H1 (cell line): ENCODE measurements at places on chromosomes 2 and 18.

DNA sequence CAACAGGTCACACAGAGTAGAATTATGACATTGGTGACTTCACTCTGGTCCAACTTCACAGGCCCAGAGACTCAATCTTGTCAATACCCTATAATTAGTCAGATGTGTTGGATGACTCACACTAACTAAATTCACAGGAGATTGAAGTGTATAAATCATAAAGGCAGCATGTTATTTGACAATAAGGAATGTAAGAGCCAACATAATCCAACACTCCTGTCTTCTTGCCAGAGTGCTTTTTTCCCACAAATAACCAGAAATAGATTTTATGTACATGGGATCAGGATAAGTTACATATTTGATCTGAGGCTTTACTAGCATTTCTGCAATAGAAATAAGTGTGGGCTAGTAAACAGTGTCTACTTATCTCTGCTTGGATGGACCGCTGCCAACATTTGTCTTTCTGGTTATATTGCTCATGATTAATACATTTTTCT, 42.2 kb upstream of the ZSWIM2 start:
- no peaks in the 10 kb centered on the region for H3K27me3 ChIP-seq
- H3K27ac ChIP-seq: no peak overlapping the region
- no peaks in the 10 kb centered on the region for H3K36me3 ChIP-seq
- no peak overlapping the region for H3K4me3 ChIP-seq
- H3K4me1 ChIP-seq: no peaks in the 10 kb centered on the region

- no peak for DNase-seq
- H3K4me1 ChIP-seq: peaks cover 5% of the 10 kb centered on the region
- H3K27me3 ChIP-seq: no peaks in the 10 kb centered on the region
Measured at GRCh38 chr2:183530333-183530901, 406.2 kb downstream of the NUP35 start.

- H3K27ac ChIP-seq: no peak overlapping the region
- no peaks in the 10 kb centered on the region for H3K36me3 ChIP-seq
- peaks cover 17% of the 10 kb centered on the region; the same call in 1 of the 2 replicates for H3K27me3 ChIP-seq
- DNase-seq: no peak
Measured at GRCh38 chr2:60735496-60736250, 20.4 kb upstream of the PAPOLG start.

DNA sequence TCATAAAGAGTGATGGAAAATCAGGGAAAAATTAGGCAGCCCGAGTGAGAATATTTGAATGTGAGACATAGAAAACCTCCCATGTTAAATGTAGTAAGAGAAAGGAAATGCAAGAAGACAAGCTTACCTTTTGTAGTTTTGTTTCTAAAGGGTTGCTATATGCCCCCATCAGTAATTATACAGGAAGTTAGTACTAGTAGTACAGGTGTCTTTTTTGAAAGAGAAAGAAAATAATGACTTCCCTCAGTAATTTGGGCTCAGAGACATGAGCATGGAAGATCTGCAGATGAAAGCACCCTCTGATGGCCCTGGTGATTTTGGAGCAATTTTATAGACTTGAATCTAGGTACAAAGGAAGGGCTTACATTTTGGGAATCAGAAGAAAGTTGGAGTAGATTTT, 80.8 kb downstream of the RHBDD1 start:
- H3K27ac ChIP-seq: no peak overlapping the region
- no peaks in the 10 kb centered on the region for H3K4me1 ChIP-seq
- H3K4me3 ChIP-seq: no peak overlapping the region
- H3K36me3 ChIP-seq: no peaks in the 10 kb centered on the region
- no peaks in the 10 kb centered on the region for H3K27me3 ChIP-seq

GRCh38 chr2:6164986-6165747, 473.0 kb downstream of the SOX11 start:
- no peak overlapping the region for H3K27ac ChIP-seq
- no peaks in the 10 kb centered on the region for H3K36me3 ChIP-seq
- no peaks in the 10 kb centered on the region for H3K27me3 ChIP-seq
- DNase-seq: no peak
- H3K4me1 ChIP-seq: no peaks in the 10 kb centered on the region

DNA sequence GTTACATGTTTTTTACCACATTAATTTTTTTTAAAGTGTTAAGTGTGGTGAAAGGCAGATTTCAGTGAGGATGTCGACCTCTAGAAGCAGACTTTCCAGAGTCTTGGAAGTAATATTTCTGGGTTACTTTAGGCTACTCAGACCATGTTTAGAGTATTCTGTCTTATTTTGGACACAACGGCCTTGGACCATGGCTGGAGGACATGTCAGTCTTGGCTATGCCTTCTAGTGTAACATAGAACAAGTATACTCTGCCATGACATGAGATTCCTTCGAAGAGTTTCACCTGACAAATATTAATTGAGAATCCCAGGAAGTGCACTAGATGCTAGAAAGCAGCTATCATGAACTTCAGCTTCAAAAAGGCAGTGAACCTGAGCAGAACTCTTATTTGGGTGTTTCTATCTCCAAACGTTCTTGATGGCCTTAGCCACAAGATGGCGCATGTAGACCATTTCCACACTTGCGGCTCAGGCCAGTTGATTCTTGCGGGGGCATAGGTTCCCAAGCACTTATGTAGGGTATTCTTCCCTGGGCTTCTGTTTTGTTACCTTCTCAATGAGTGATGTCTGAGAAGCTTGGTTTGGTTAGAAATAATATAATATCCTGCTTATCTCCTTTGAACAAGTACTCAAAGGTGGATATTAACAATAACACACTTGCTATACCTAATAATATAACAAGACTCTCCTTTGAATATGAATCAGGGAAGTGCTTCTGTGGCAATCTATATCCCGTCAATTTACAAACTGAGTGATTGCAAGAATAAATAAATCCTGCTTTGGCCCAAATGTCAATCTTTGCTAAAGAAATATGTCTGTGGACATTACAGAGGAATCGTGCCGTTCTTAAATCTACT, 62.0 kb downstream of the CACNB4 start:
- DNase-seq: peak; percentile 41
- H3K27ac ChIP-seq: no peak overlapping the region
- peaks cover 14% of the 10 kb centered on the region for H3K4me1 ChIP-seq
- no peaks in the 10 kb centered on the region; the same call in 1 of the 2 replicates for H3K27me3 ChIP-seq
- no peak overlapping the region for H3K4me3 ChIP-seq

GRCh38 chr18:54030434-54030833, 194.0 kb downstream of the MBD2 start:
- DNase-seq: no peak
- no peak overlapping the region for H3K27ac ChIP-seq
- H3K4me3 ChIP-seq: no peak overlapping the region

DNA sequence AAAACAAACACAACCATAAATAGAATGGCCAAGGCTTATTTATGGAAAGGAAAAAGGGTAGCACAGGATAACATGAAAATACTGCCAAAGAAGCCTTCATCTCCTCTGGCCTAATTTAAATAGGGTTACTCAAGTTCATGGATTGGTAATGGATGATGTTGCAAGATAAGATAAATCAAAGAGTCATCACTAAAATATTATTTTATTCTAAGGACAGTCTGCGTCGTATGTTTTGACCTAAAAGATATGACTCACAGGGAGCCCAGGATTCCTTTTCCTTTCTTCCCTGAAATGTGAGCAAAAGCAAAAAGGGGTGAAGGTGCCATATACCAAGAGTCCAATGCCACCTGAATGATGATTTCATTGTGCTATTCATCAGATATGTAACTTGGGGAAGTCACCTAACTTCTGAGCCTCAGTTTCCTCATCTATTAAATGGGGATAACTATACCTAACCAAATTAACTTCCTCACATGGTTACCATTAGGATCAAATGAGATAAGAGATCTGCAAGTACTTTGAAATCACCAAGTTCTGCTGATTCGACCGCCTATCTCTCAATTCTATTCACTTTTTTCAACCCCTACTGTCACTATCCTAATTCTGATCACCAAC, 137.7 kb downstream of the THADA start:
- no peak for DNase-seq
- no peak overlapping the region for H3K27ac ChIP-seq
- no peaks in the 10 kb centered on the region for H3K36me3 ChIP-seq
- no peaks in the 10 kb centered on the region for H3K4me1 ChIP-seq

GRCh38 chr2:955829-956731, 5.4 kb downstream of the SNTG2 start:
- H3K36me3 ChIP-seq: no peaks in the 10 kb centered on the region
- H3K4me3 ChIP-seq: no peak overlapping the region; the same call in 1 of the 2 replicates
- peaks cover 19% of the 10 kb centered on the region for H3K4me1 ChIP-seq
- no peak for DNase-seq
- H3K27me3 ChIP-seq: no peaks in the 10 kb centered on the region

GRCh38 chr18:27619090-27619772, 434.1 kb upstream of the CHST9 start:
- H3K27ac ChIP-seq: no peak overlapping the region
- H3K27me3 ChIP-seq: no peaks in the 10 kb centered on the region
- H3K4me3 ChIP-seq: no peak overlapping the region
- H3K4me1 ChIP-seq: no peaks in the 10 kb centered on the region
- H3K36me3 ChIP-seq: no peaks in the 10 kb centered on the region
